GM23248 (cell line): ENCODE measurements at places on chromosomes 2 and 18. TPM values are rescaled to one million over a fixed set of nuclear protein-coding genes. Genes with fewer than 3 reads are reported as not detected.

DNA sequence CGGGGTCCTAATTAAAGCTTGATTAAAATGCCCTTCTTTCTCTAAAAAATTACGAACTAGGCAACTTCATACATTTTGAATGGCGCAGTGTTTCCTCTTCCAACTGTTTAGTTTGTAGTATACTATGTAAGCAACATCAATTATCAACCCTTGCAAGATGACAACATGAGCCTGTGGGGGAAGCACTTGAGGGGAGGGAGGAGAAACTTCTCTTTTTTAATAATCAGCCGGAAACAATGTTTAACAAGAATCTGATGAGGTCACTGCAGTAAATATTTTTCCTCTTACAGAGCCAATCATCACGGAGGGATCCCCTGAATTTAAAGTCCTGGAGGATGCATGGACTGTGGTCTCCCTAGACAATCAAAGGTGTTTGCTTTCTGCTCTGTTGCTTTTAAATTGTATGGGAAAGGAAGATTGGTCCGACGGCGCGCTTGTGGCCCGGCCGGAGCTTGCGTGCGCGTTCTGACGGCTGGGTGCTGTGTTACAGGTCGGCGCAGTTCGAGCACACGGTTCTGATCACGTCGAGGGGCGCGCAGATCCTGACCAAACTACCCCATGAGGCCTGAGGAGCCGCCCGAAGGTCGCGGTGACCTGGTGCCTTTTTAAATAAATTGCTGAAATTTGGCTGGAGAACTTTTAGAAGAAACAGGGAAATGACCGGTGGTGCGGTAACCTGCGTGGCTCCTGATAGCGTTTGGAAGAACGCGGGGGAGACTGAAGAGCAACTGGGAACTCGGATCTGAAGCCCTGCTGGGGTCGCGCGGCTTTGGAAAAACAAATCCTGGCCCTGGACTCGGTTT lies 5.3 kb upstream of the DLX1 start:
- DNase-seq: no peak

- DNase-seq: no peak
Measured at GRCh38 chr2:173132531-173132930, 56.9 kb downstream of the MAP3K20 start.

DNA sequence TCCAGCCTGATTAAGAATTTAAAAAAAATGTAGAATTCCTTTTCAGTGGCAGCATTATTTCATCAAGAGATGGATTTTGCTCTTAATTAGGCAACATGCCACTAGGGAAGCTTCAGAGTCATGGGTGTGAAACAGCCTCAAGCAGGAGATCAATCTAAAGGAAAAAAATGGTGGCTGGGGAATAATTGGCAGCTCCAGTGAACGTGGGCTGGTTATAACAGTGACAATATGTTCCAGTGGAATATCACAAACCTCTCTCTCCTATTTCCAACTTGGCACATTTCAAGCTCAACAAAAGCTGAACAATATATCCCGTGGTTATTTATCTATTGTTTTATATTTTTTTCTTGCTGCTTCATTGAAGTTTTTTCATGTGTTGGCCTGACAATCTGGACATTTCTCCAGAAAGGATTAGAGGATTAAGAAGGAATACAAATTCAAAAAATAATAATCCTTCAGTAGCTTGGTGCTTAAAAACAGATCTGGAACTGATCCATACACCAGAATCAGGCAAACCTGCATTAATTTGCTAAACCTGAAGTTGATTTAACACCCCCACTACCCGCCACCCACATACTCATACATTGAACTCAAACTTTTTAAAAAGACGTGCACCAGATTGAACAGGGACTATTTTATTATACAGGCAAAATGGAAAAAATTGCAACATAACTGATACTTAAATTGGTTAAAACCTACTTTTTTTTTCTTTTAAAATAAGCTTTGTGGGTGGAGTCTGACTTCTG lies 255.9 kb upstream of the SPRED2 start:
- DNase-seq: no peak

DNA sequence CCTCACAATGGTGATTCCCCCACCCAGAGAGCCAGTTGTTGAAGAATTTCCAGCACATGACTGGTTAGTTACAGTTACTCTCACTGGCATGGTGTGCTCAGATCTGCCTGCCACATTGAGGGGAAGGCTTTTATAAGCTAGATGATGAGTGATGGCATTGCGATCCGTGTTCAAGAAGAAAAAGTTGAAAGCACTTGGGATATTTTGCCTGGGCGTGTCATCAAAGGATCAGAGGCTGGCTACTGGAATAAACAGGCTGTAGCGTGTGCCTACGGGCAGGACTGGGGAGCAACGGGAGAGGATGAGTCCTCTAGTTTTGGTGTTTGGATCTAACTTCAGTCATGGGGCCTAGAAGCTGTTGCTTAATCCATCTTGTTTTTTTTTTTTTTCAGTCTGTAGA lies 175.0 kb downstream of the SETBP1 start:
- DNase-seq: peak; percentile 25

- no peak for DNase-seq
Measured at GRCh38 chr18:69897397-69898108, 50.1 kb downstream of the CD226 start.

DNA sequence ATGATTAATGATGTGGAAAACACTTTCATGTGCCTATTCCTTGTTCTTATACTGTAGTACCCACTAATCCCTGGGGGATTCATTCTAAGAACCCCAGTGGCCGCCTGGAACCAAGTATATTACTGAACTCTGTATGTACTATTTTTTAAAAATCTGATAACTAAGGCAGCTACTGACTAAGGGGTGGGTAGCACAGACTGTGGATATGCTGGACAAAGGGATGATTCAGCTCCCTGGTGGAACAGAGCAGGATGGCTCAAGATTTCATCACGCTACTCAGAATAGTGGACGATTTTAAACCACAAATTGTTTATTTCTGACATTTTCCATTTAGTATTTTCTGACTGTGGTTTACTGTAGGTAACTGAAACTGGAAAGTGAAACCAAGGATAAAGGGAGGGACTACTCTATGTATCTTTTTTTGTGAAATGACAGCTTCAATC lies 41.8 kb upstream of the CDC42EP3 start:
- DNase-seq: peak; percentile 94

DNA sequence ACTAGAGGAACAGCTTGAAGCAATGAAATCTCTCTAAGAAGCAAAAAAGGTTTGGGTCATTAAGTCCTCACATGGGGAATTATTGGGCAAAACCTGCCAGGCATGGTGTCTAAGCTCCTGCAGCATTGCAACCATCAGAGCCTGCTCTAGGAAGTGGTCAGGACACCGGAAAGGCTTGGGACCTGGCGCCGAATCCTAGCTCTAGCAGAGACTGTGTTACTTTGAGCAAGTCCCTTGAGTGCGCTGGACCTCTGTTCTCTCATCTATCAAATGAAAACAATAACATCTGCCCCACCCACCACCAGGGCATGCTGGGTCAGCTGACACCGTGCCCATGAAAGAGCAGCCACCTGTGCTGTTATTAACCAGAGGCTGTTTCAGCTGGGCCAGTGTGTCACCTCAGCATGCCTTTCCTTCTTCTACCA lies 6.3 kb downstream of the TMEM127 start:
- DNase-seq: no peak

GRCh38 chr2:176934869-176935415 lies 277.7 kb upstream of the HNRNPA3 start:
- peak; percentile 9 for DNase-seq

DNA sequence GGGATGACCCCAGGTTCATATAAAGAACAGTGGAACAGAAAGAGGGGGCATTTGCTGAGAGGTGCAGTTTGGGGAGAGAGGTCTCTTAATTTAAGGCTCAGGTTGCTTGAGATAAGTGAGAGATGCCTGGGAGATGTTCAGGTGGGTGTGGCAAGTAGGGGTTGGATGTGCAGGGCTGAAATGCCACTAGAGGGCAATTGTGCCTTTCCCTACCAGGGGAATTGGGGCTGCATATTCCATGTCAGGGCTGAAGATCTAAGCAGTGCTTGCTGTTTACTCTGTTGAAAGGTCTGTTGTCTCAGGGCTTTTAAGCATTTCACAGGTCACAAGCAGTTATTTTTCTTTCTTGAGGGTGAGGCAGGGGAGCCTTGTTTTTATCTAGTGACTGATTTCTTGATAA lies 7.8 kb downstream of the CCDC85A start:
- DNase-seq: peak; percentile 64

- no peak for DNase-seq
Measured at GRCh38 chr18:14942275-14942674, 194.3 kb downstream of the ANKRD30B start.

- peak; percentile 93 for DNase-seq
Measured at GRCh38 chr2:19021100-19021476, 337.3 kb downstream of the OSR1 start.

GRCh38 chr2:1856922-1857321 lies 112.6 kb upstream of the PXDN start:
- peak; percentile 46 for DNase-seq

- peak; percentile 39 for DNase-seq
Measured at GRCh38 chr2:195026261-195026660, 630.8 kb upstream of the SLC39A10 start.

DNA sequence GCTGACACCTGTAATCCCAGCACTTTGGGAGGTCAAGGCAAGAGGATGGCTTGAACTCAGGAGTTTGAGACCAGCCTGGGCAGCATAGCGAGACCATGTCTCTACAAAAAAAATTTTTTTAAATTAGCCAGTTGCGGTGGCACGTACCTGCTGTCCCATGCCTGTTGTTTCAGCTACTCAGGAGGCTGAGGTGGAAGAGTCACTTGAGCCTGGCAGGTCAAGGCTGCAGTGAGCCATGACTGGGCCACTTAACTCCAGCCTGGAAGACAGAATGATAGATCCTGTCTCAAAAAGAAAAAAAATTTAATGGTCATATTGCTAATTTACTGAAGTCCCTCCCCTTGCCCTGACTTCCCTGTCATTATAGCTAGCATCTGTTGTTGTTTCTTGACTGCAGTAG lies 112.6 kb downstream of the ARHGAP28 start:
- no peak for DNase-seq

- no peak for DNase-seq
Measured at GRCh38 chr2:48856144-48856543, 100.6 kb upstream of the LHCGR start.

GRCh38 chr2:178084273-178084672 lies 11.7 kb upstream of the PDE11A start:
- DNase-seq: no peak

- peak; percentile 20 for DNase-seq
Measured at GRCh38 chr2:158482594-158482993, 25.8 kb downstream of the PKP4 start.

DNA sequence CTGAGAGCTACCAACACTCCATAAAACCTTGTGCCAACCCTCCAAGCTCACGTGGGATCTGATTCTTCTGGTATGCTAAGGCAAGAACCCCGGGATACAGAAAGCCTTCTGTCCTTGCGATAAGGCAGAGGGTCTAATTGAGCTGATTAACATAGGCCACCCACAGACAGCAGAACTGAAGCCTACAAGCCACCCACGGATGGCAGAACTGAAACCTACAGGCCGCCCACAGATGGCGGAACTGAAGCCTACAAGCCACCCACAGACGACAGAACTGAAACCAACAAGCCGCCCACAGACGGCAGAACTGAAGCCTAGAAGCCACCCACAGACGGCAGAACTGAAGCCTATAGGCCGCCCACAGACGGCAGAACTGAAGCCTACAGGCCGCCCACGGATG lies 216.3 kb downstream of the SNTG2 start:
- DNase-seq: no peak

- DNase-seq: no peak
Measured at GRCh38 chr2:136135921-136136906, 18.3 kb upstream of the CXCR4 start.

GRCh38 chr2:5914811-5915611 lies 222.8 kb downstream of the SOX11 start:
- peak; percentile 3 for DNase-seq

DNA sequence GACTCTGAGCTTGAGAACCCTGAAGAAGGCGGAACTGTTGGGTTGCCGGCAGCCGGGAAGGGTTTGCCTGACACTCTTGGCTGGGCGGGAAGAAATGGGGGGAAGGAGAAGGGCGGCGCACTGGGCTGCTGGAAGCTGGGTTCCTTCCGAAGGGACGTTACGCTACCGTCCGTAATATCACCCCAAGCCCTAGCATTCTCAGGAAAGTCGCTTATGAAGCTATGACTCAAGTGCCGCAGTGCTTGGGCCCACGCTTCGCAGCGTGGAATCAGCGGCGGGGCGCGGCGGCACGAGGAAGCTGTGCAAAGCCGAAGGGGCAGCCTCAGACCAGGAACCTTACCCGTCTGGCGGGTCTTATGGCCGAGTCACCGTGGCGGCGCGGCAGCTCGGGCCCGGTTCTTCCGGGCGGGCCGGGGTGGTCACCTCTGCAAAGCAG lies 50.2 kb upstream of the SIGLEC15 start:
- peak; percentile 86 for DNase-seq

- DNase-seq: peak; percentile 46
Measured at GRCh38 chr2:142131010-142131669, at the start of gene LRP1B. Gene LRP1B, minus strand, starts transcription at chr2:142131016. Its CDS starts 287 bp downstream, at chr2:142130729.

GRCh38 chr2:156436497-156437085 lies 412 bp downstream of the GPD2 start:
- DNase-seq: peak; percentile 63

- peak; percentile 50 for DNase-seq
Measured at GRCh38 chr2:200509235-200509611, 645 bp downstream of the KCTD18 start.

DNA sequence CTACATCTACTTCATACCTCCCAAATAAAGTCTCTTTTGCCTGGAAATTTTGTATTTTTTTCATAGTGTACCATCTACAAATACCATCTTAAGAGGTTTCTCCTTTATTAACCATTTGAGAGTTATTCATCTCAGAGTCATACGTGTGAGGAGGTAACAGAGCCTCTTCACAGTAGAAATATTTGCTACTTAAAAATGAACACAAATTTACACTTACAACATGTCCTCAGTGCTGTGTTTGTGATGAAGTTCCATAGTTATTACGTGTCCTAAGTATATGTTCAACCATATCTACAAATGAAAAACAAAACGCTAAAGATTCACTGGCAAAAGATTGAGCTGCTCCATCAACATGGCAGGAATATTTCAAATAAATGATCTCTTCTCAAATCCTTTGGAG lies 48.5 kb upstream of the HNRNPA3 start:
- no peak for DNase-seq

GRCh38 chr2:237309416-237309815 lies 104.5 kb downstream of the COL6A3 start:
- DNase-seq: peak; percentile 59

DNA sequence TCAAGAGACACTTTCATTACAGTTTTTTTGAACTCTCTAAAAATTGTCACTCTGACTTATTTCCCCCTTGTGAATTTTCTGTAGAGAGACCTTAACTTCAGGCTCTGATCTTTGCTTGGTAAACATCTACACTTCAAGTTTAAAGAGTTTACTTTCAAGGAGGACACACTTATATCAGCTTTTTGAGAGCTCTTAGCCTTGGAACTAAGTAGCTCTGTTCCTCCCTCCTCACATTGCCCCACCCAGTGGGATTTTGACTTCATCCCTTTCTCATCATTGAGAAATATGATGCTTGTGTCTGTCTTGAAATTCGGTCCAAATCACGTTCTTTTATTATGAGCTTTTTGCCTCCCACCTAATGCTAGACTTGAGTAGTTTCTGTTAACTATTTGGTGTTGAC lies 433.4 kb upstream of the MEIS1 start:
- DNase-seq: no peak

The DNAH7 gene
- 0.29 and 0.40 TPM in 2 replicates for polyA plus RNA-seq

The VAMP8 gene
- 1.0 and 1.2 TPM in 2 replicates for polyA plus RNA-seq

The SLC5A7 gene
- not detected in 2 replicates for polyA plus RNA-seq

The FAM117B gene
- polyA plus RNA-seq: 1.1 and 1.4 TPM in 2 replicates
